ENCODE measurements at places on chromosomes 3 and 15. TPM values are rescaled to one million over a fixed set of nuclear protein-coding genes. Genes with fewer than 3 reads are reported as not detected.

GRCh38 chr3:41369838-41370237, 170.5 kb downstream of the CTNNB1 start:
- DNase-seq = no peak
- no peaks in the 10 kb centered on the region for H3K36me3 ChIP-seq
- H3K27ac ChIP-seq = no peak overlapping the region
- no peaks in the 10 kb centered on the region for H3K4me1 ChIP-seq
- no peaks in the 10 kb centered on the region for H3K27me3 ChIP-seq

ALPK3 gene
- 6.8 TPM for total RNA-seq

VPS13C gene
- total RNA-seq = 33.6 TPM

- DNase-seq = no peak
- no peaks in the 10 kb centered on the region for H3K4me1 ChIP-seq
- H3K27ac ChIP-seq = no peak overlapping the region
- H3K36me3 ChIP-seq = no peaks in the 10 kb centered on the region
- no peaks in the 10 kb centered on the region for H3K27me3 ChIP-seq
- no peak overlapping the region for H3K4me3 ChIP-seq
Observed at GRCh38 chr15:42819786-42820185, 82.9 kb upstream of the CDAN1 start.

DNA sequence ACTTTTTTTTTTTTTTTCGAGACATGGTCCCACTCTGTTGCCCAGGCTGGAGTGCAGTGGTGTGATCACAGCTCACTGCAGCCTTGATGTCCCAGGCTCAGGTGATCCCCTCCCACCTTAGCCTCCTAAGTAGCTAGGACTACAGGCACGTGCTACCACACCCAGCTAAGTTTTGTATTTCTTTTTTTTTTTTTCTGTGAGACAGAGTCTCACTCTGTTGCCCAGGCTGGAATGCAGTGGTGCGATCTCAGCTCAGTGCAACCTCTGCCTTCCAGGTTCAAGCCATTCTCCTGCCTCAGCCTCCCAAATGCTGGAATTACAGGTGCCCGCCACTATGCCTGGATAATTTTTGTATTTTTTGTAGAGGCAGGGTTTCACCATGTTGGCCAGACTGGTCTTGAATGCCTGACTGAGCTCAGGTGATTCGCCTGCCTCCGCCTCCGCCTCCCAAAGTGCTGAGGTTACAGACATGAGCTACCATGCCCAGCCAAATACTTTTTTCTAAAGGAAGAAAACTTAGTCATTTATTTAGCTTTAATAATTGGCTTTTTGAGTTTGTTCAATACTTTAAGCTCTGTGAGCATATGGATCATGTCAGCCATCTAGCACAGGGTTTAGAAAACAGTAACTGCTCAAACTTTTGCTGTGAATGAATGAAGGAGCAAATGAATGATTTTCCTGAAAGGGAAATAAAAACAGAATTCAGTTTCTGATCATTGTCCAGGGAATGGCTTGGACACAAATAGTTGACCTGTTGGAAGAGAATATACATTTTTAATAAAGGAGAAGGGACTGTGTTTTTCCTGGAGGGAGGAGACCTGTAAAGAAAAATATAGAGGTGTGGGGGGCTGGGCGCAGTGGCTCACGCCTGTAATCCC, 26.0 kb downstream of the UBE2E1 start:
- no peak overlapping the region for H3K27ac ChIP-seq
- DNase-seq = no peak
- no peak overlapping the region for H3K4me3 ChIP-seq
- H3K36me3 ChIP-seq = no peaks in the 10 kb centered on the region

- no peak overlapping the region for H3K27ac ChIP-seq
- H3K4me3 ChIP-seq = no peak overlapping the region
Observed at GRCh38 chr15:75193976-75194375, 7.7 kb upstream of the C15orf39 start.

SHC4 gene
- total RNA-seq = 2.7 TPM

DNA sequence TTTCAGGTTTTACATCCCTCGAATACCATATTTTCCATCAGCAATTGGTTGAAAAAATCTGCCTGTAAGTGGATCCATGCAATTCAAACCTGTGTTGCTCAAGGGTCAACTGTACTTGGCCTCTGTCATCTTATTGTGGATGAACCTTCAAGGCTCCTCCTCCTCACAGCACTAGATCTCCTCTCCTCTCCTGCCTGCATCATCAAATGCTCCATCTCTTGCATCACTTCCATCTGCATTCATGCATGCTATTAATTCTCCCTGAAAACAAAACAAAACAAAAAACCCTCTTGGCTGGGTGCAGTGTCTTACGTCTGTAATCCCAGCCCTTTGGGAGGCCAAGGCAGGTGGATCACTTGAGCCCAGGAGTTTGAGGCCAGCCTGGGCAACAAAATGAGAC, 10.1 kb downstream of the BCL2L10 start:
- no peak overlapping the region for H3K4me3 ChIP-seq
- no peaks in the 10 kb centered on the region for H3K36me3 ChIP-seq
- H3K27ac ChIP-seq = peak overlapping the region; percentile 88
- DNase-seq = peak; percentile 84
- H3K27me3 ChIP-seq = no peaks in the 10 kb centered on the region

CILP gene
- 1.1 TPM for total RNA-seq

LTK gene
- total RNA-seq = 0.14 TPM

- H3K36me3 ChIP-seq = no peaks in the 10 kb centered on the region
- peak overlapping the region; percentile 60 for H3K4me3 ChIP-seq
- DNase-seq = no peak
- H3K4me1 ChIP-seq = no peaks in the 10 kb centered on the region
- H3K27me3 ChIP-seq = no peaks in the 10 kb centered on the region
Observed at GRCh38 chr3:178537122-178537705, 978 bp downstream of the KCNMB2 start.

GRCh38 chr3:187713504-187713903, 11.1 kb upstream of the RTP2 start:
- H3K4me3 ChIP-seq = no peak overlapping the region
- H3K4me1 ChIP-seq = no peaks in the 10 kb centered on the region
- no peak overlapping the region for H3K27ac ChIP-seq

CCDC39 gene
- not detected for total RNA-seq

DNA sequence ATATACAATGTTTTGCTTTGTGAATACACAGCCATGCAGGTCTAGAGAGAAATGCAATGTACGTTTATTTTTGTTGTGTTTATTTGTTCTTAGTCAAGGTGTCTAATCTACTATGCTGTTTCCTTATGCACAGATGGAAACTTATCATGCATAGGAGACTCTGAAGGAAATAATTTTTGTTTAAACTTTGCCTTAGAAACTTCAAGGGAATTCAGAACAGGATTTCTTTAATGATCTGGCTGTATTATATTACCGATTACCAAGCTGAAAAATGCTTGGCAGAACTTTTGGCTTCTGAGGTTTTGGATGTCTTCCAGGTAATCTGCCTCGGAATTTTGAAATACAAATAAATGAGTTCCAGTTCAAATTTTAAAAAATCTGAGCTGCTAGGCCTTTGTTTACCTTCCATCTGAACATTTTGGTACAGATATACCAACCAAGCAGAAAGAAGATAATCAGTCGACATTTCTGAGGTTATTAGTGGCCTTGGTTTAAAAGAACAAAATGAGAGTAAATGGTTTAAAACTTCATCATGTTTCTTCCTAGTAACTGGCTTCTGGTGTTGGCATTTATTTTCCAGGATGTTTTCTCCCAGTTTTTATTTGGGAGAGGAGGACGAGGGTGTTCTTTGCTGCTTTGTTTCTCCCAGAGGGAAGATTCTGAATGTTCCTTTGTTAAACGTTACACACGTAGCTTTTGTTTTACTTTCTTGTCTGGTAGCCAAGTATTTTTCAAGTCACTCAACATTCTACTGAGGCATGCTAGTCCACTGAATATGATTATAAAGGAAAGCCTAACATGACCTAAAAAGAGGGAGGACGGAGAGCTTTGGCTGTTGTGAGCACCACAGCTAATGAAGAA, 421.8 kb upstream of the TBL1XR1 start:
- peak overlapping the region; percentile 55 for H3K27ac ChIP-seq
- peak; percentile 81 for DNase-seq
- peaks cover 15% of the 10 kb centered on the region for H3K4me1 ChIP-seq
- H3K4me3 ChIP-seq = no peak overlapping the region
- no peaks in the 10 kb centered on the region for H3K27me3 ChIP-seq

SCN11A gene
- 0.20 TPM for total RNA-seq

DNA sequence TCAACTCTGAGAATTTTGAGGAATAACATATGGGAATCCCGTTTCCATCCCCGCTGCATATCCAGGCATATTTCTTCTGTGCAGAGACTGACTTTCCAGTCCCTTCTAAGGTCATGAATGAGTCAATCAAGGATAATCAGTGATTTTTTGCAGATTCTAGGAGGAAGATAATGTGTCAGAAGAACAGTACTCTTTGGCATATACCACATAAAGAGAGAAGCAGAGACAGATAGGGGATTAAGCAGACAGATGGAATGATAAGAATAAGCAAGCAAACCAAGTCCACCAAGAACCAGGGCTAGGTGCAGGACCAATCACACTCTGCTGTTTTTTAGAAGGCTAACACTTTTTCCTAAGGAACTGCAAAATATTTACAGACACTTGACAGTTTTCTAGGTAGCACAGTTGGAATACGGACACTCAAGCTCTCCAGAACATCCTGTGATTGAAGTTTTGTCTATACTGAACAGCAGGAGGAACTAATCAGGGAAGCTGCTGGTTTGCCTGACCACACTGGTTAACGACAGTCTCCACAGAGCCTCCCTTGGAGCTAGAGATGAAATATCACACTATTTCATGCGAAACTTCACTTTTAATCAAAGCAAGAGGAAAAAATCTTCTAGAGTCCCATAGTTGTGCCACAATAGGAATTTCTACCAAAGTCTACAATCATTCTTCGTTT, 450.0 kb upstream of the KCNMB2 start:
- no peak for DNase-seq
- no peak overlapping the region for H3K27ac ChIP-seq
- no peaks in the 10 kb centered on the region for H3K36me3 ChIP-seq
- H3K4me3 ChIP-seq = no peak overlapping the region

GOLGA8M gene
- 1.5 TPM for total RNA-seq

GRCh38 chr3:197308591-197308990, 10.2 kb upstream of the DLG1 start:
- DNase-seq = peak; percentile 92
- H3K4me1 ChIP-seq = peaks cover 44% of the 10 kb centered on the region
- peak overlapping the region; percentile 99 for H3K27ac ChIP-seq
- H3K4me3 ChIP-seq = no peak overlapping the region

DNA sequence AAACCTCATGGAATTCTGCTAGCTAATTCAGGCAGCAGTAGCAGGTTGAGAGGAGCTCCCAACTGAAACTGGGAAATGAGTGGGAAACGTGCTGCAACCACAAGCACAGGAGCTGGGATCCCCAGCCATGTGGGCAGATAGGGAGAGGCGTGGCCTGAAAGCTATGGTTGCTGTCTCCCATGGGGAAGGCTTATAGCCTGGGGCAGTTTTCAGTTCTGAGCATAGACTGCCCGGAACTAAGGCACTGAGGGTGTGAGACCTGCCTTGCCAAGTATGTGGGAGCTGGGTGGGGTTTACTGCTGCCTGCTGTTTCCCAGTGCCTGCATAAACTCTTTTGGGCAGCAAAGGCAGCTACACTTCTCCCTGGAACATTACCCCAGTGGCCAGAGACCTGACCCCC, 229.5 kb downstream of the TUSC7 start:
- H3K27ac ChIP-seq = no peak overlapping the region
- DNase-seq = no peak
- no peaks in the 10 kb centered on the region for H3K36me3 ChIP-seq
- no peaks in the 10 kb centered on the region for H3K4me1 ChIP-seq
- H3K27me3 ChIP-seq = no peaks in the 10 kb centered on the region

DHFR2 gene
- total RNA-seq = 3.4 TPM

SHF gene
- total RNA-seq = 4.6 TPM

- no peak overlapping the region for H3K27ac ChIP-seq
- H3K4me1 ChIP-seq = no peaks in the 10 kb centered on the region
- no peaks in the 10 kb centered on the region for H3K27me3 ChIP-seq
- no peak overlapping the region for H3K4me3 ChIP-seq
Observed at GRCh38 chr15:92963794-92964193, 63.7 kb downstream of the CHD2 start.

DNA sequence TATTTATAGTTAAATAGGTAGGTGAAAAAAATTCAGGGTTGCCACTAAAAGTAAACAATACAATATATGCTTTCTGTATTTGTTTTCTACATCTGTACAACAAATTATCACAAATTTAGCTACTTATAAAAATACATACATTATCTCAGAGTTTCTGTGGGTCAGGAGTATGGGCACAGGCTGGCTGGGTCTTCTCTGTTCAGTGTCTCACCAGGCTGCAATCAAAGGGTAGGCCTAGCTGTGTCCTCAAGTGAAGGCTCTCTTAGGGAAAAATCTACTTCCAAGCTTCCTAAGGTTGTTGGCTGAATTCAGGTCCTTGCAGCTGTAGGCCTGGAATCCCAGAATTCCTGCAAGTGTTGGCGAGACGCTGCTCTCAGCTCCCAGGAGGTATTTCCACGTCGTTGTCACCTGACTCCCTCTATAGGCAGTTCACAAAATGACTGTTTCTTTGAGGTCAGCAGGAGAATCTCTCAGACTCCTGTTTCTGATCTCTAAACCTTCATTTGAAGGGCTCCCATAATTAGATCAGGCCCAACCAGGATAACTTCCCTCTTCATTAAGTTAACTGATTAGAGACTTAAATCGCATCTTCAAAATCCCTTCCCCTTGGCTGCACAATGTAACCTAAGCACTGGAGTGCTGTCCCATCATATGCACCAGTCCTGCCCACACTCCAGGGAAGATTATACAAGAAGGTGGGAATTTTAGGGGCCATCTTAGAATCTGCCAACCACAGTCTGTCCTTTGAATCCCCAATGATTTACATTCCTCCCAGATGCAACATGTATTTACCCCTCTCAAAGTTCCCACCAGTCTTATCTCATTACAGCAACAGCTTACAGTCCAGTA, 296.6 kb downstream of the SUCLG2 start:
- DNase-seq = peak; percentile 12
- H3K27me3 ChIP-seq = no peaks in the 10 kb centered on the region
- H3K4me3 ChIP-seq = no peak overlapping the region
- H3K27ac ChIP-seq = no peak overlapping the region

DNA sequence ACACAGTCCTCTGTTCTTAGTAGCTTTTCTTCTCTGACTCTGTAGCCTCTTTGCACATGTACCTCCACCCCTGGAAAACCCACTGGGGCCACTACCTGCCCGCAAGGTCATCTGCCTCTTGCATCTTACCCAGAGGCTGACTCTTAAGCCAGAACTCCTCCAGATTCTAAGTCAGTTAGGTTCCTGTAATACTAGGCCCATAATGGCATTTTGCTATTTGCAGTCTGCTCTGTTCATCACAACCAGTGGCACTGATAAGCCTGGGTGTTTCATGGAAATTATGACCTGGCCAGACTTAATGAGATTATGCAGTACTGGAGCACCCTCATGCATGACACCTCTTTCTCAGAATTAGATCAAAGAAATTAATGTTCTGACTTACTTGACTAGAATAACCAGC, 31.7 kb upstream of the ATG7 start:
- no peaks in the 10 kb centered on the region for H3K27me3 ChIP-seq
- H3K4me3 ChIP-seq = no peak overlapping the region
- DNase-seq = peak; percentile 27
- peaks cover 18% of the 10 kb centered on the region for H3K4me1 ChIP-seq
